ENCODE measurements at places on chromosomes 16 and 17.
A peak's percentile ranks its signal among the peaks of the same experiment; 100 is the strongest.

DNA sequence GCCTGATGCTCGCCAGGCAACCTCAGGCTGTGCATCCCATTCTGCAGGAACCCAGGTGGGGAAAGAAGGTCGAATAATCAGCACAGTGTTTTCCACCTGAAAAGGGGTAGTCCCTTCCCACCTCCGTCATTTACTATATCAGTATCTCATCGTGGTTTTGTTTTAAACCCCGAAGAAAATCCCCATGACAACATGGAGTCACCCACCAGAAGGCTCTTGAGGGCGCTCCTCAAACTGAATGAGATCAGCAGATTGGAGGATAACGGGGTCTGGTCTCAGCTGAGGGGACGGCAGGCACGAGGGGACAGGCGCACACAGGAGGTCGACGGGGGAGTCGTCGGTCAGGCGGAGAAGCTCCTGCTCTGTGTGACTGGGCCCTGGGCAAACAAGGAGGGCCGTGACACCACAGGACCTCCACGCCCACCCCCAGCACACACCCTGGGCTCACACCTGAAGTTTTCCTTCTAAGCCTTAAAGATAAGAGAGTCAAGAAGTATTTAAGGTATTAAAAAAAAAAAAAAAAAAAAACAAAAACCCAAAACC, 44.2 kb downstream of the MARF1 start:
- no peak for DNase-seq

- no peak for DNase-seq
Measured at GRCh38 chr17:37607637-37608331, 1.4 kb downstream of the SYNRG start.

GRCh38 chr17:62572888-62573401, 54.5 kb upstream of the MRC2 start:
- no peak for DNase-seq

GRCh38 chr17:4167786-4168185, 24.8 kb downstream of the CYB5D2 start:
- peak; percentile 68 for DNase-seq

DNA sequence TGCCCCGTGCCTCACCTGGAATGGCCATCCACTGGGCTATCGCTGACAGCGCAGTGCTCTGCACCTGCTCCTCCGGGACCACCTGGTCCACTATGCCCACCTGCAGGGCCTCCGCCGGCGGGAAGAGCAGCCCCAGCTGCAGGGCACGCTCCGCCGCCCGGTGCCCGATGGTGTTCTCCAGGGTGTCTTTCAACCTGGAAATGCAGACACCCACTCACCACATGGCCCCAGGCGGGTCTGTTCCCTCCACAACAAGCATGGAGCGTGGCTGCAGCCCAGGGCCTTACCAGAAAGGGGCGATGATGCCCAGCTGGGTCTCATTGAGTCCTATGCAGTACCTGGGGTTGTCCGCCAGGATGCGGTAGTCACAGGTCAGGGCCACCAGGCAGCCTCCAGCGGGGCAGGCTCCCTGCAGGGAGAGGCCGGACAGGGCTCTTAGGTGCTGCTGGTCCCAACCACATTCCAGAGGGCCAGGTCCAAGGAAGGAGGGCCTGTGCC, 6.8 kb downstream of the DNASE1L2 start:
- no peak for DNase-seq

Measured in cerebellar cortex (tissue), 1 donor.